Stimulated activated CD4-positive, alpha-beta T cell treated with anti-CD3 and anti-CD28 coated beads, Interleukin-2, amount 100 ng/mL, for 48 hours (primary cell): ENCODE measurements at places on chromosomes 7 and 10.

DNA sequence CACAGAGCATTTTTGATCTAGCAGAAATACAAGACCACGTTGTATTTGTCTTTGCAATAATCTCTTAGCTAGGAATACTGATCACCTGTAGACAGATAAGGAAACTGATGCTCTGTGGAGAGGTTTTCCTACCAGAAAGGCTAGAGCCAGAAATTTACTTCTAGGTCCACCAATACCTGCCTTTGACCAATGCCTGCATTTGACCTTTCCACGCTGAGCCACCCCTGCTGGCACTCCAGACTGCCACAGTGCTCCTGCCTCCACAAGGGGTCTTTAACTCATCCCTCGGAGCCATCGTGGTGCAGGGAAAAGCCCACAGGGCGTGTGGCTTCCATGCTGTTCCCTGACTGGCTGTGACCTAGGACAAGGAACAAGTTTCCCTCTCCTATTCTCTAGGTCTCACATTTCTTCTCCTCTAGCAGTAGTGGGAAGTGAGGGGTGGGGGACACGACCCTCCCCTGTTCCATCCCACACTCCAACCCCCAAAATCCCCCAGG lies 1.5 kb upstream of the ELN start:
- DNase-seq, result no peak

DNA sequence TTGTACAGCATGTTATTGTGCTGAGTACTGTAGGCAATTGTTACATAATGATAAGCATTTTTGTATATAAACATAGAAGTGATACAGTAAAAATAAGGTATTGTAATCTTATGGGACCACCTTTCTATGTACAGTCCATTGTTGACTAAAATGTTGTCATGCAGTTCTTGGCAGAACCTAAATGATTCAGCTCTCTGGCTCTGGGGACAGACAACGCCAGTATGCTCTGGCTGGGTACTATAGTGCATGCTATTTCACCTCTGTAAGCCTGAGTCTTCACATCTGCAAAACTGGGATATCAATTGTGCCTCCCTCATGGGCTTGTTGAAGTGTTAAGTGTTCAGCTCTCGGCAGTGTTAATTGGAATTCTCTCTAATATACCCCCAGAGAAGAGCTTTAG lies 674.3 kb downstream of the INHBA start:
- no peak for DNase-seq

- no peak for DNase-seq
These were observed 27.0 kb downstream of the GHRHR start for GRCh38 chr7:30990673-30991170.

DNA sequence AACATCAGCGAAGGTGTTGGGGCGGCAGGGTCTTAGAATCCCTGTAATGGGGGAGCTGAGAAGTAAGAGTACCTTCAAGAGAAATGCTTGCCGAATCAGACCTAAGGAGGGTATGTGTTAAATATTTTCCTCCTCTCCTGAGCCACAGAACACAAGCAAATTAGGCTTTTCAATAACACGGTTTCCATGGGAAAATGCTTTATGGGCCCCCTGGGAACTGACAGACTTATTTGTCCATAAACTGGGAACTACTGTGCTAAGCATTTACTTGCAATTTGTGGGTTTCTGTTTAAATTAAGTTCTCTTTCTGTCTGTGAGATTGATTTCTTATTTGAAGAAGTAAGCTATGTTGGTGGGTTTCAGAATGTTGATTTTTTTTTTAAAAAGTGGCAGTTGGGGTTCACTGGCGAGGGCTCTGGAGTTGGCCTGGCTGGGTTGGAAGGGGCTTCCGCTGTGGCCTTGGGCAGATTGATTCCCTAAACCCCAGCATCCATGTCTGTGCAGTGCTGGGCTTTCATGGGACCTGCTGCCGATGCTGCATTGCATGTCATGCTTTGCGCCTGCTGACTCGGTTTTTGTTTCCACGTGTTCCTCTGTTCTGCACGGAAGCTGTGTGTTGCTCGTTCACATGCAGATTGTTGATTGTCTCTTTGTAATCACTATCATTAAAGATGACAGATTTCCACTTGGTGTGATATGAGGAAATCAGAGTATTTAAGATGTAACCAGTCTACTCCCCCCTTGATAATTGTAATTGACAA lies 7.2 kb downstream of the RBM17 start:
- no peak for DNase-seq

DNA sequence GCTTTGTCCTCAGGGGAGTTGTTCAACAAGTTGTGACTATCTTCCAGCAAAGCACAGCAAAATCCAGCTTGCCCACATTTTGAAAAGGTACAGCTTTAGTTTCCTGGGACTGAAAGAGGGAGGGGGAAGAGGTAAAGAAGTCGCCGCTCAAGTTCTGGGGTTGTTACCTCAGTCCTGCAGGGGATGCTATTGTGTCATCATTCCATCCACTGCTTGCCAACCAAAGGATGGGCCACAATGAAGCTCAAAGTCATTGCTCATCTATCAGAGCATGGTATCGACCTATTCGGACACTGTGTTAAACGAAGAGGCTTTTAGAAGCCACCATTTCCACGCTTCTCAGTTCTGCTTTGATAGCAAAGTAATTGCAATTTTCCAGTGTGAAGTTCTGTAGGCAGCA lies 34.3 kb downstream of the NPY start:
- DNase-seq, result no peak

DNA sequence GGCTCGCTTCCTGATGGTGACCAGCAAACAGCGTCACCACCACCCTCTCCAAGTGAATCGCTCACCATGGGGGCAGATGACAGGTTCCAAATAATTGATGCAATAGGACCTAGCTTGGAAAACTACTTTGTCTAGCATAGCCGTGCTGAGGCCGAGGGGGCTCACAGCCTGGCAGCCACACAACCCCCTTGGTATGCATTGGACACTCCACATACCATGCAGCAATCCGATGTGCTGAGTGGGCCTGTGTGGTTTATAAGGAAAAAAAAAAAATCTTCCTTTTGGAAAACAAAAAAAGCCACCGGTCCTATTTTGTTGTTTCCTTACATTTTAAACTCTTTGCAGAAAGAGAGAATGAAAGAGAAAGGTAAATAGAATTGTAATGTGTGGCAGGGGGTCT lies 15.1 kb downstream of the GATA3 start:
- DNase-seq, result no peak

DNA sequence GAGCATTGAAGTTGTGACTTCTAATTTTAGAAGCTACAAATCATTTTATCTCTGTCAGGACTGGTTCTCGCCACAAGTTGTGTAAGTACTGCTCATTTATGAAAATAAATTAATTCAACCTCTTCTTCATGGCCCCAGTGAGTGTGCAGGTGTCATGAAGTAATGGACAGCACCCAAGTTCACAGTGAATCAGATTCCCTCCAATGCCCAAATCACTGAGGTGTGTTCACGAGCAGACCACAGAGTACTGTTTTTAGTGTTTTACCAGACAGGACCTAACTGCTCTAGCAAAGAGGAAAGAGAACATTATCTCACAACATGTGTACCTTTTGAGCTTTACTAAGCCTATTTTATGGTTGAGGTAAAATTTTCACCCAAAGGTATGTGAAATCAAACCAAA lies 980.0 kb downstream of the CNTNAP2 start:
- DNase-seq, result no peak

DNA sequence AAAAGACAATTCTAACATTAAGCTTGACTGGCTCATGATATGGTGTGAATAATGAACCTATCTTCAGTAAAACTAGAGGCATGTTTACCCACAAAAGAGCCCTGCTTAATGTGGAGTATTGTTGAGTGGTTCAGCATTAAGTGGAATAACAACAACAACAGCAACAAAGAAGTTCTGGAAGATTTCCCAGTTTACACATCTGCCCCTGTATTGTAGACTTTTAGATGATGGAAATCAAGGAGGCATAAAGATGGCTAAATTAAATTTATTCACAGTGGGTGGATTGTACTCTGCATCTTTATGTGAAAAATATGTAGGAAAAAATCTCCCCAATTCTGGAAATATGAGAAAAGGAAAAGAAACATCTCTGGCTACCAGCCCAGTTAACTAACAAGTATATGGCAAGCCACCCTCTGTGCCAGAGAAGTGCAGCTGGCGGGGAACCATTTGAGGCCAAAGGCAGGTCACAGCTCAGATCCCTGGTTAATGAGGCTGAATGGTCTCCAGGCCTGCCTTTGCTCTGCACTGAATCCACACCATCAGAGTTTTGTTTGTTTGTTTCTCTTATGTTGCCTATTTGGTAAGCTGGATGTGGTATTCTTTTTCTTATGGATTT lies 186.0 kb downstream of the SEMA3D start:
- no peak for DNase-seq

- no peak for DNase-seq
These were observed 3.7 kb downstream of the RGS10 start for GRCh38 chr10:119538632-119539358.

DNA sequence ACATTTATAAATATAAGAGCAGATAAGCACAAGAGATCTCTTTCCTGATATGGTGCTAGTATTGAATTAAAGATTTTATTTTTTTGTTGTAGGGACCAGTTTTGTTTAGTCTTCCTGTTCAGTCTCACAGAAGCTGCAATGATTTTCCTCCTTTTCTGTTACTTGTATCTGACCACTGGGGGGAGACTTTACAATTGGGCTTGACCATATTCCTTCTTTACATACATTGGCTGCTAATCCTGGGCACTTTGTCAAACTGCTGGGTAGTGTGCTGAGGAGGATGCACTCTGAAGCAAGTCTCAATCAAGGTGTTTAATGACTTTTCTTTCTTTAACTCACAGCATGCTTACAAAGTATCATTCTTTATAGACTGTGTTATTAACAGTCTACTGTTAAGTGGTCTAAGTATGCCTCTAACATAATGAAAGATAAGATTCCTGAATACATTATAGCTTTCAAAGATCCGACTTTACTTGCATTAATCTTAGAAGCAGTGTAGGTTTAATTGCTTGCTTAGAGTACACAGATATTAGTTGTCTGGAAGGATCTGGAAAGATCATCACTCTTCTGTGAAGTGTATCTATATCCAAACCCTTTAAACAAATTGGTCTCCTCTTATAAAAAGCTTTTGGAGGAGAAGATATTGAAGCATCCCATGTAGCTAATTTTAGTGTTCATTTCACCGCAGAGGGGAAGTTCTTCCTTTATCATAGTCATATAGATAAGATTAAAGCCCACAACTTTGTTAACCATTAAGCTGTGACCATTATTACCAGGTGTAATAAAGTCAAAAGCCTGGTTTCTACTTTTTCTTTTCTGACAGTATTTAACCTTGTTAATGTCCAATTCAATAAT lies 3.1 kb downstream of the PALS2 start:
- DNase-seq, result no peak

DNA sequence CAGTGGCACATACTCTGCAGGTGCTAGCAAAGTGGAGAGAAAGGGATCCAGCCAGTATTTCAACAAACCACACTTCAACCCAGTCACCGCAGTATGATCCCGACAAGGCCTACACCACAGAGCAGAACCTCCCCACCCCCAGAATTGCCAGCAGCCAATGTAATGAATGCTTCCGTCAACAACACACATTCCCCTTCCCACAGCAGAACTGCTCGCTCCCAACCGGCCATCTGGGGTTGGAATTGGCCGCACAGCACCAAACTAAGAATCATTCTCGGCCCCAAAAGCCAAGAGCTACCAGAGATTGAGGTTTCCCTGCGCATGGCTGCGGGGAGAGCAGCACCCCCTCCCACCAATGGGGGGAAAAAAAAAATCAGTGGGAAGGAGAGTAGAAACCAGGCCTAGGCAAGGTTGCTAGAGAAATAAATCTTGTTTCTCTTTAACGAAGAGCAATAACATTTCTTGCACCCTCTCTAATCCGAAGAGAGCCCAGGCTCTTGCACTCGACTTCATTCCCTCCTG lies 1.1 kb downstream of the WASL start:
- DNase-seq, result peak; percentile 9

DNA sequence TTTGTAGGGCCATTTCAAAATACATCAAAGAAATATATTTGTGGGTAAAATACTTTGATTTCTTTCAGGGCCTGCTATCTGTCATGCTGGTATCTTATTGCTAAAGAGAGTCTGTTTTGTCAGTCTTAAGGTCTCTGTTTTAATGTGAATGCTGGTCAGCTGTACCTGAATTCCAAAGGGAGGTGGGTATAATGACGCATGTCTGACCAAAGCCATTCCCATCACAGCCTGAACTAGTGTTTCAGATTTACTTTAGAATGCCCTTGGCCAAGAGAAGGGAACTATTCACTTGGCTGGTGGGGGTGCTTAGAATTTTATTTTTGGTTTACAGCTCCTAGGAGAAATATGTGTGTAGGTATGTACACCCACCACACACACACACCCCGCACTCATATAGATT lies 30.6 kb upstream of the MYL10 start:
- DNase-seq, result no peak

DNA sequence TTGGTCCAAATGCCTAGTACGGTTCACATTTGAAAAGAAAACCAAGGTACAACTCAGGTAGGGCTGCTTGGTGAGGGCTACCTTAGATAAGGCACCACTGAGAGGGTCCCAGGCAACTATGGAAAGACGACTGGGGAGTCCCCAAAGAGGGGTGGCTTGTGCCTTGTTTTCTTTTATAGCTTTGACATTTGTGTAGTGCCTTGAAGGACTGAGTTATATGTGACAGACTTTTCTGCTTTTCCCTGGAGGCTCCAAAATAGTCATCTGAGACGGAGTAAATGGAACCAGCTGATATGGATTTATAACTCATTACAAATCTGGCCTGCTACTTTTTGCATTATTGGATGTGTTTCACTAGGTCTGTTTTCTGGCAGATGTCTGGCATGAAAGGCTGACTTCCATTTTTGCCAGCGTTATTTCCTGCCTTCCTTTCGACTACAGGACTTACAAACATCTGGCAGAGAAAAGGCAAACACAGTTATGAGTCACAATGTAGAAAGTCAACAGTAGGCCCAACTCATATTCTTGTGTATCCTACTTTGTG lies 88.2 kb upstream of the IMMP2L start:
- DNase-seq, result no peak

GRCh38 chr10:43137717-43138020 lies 576 bp upstream of the CSGALNACT2 start:
- DNase-seq, result peak; percentile 23

DNA sequence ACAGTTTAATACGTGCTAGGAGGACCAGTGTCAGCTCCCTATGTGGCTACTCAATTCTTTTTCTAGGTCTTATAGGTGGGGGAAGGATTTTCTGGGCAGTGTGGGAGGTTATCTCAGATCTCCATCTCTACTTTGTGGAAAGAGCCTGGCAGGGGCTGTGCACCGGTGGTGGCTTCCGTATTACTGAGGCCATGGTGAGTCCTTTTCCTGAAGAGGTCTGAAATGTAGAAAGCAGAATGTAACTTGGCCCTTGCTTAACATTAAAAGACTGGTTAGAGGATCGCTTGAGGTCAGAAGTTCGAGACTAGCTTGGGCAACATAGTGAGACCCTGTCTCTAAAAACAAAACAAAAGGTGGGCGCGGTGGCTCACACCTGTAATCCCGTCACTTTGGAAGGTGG lies 2.7 kb upstream of the TPST1 start:
- no peak for DNase-seq

DNA sequence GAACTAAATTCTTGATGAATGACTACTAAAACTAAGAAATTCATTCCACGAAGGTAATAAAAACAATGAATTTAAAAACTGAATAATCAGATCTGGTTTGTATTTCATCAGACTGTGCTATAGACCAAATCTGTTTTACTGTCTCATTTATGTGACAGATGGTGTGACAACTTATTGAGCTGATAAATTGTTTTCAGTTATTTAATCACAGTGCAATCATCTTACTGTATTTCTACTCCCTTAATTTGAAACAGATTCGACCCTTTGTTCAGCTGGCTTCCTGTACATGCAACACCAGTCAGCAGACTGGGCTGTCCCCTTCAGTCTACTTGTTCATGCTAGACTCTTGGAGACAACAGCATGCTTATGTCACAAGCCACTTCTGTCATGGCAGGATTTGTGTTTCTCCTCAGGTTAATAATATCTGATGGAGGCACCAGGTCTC lies 150.9 kb downstream of the MBL2 start:
- DNase-seq, result no peak

GRCh38 chr10:2130705-2131305 lies 393.5 kb upstream of the ADARB2 start:
- DNase-seq, result no peak
